ENCODE measurements at places on chromosomes 7 and 10.

GRCh38 chr10:34109952-34110702, 705.0 kb downstream of the PARD3 start:
- DNase-seq = no peak

GRCh38 chr10:4194231-4194630, 409.2 kb upstream of the KLF6 start:
- no peak for DNase-seq

DNA sequence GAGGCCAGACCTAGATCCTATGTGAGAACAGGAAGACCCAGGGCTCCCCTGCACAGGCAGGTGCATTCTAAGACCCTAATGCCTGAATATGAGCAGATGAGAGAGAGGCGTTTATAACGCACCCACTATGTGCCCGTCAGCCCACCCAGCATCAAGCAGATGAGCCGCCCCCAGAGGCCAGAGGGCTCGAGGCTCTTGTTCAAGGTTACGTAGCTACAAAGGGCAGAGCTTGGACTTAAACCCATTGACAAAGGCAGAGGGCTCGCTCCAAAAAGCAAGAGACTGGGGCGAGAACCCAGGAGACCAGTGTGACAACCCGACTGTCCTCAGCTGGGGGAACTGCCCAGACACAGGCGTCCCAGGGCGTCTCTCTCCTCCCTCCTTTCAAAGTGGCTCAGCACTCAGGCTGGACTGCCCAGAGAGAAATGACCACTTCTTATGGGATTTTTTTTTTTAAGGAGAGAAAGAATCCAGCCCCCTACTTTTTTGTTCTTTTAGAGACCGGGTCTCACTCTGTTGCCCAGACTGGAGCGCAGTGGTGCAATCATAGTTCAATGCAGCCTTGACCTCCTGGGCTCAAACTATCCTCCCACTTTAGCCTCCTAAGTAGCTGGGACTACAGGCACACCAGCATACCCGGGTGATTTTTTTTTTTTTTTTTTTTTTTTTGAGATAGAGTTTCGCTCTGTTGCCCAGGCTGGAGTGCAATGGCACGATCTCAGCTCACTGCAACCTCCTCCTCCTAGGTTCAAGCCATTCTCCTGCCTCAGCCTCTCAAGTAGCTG, 40.1 kb downstream of the TNRC18 start:
- DNase-seq = no peak

GRCh38 chr7:10222976-10223375, 750.7 kb upstream of the PHF14 start:
- DNase-seq = no peak

DNA sequence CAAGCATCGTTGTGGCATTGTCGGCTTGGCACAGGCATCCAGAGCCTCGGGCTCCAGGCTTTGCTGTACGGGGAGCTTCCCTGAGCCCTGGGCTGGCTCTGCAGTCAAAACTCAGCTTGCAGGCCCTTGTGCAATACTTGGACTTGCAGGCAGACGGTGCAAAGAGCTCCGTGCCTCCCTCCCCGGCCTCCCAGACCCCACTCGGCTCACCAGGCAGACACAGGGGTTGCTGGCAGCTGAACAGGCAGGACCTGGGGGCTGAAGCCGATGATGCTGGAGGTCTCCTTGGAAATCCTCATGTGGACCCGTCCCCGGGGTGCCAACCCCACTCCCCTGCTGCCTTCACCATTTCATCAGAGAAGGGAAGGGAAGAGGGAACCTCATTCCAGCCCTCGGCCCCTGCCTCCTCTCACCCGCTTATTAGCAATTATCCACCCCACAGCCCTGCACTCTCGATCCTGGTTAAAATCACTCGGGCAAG, 59.6 kb upstream of the GNA12 start:
- DNase-seq = no peak

- no peak for DNase-seq
Observed at GRCh38 chr10:34584164-34584563, 230.9 kb downstream of the PARD3 start.
